GM18507 (cell line): ENCODE measurements at places on chromosomes 2 and 18.

GRCh38 chr2:85095094-85095493 lies 38.1 kb upstream of the TCF7L1 start:
- DNase-seq = no peak

DNA sequence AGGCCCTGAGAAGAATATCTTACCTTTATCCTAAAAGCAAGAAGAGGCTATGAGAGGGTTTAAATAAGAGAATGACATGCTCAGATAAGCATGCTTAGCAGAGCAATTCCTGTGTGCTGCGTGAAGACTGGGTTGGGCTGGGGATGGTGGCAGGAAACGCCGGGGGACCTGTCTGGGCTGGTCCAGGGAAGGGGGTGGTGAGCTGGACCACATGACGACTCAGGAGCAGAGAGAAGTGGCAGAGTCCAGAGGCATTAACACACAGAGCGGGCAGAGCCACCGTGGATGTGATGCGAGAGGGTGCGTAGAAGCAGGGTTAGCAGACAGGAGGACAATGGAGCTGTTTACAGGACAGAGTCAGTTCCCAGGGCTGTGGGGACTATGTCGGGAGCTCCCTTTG lies 84.5 kb downstream of the ZBTB7C start:
- DNase-seq = no peak

GRCh38 chr2:17583646-17584045 lies 43.1 kb downstream of the VSNL1 start:
- no peak for DNase-seq

- DNase-seq = no peak
These were observed 957.7 kb upstream of the POU3F3 start for GRCh38 chr2:103896182-103896581.

- DNase-seq = no peak
These were observed 69.5 kb downstream of the COPS8 start for GRCh38 chr2:237154884-237155851.

- DNase-seq = no peak
These were observed 139.1 kb downstream of the MEP1B start for GRCh38 chr18:32328974-32329373.

DNA sequence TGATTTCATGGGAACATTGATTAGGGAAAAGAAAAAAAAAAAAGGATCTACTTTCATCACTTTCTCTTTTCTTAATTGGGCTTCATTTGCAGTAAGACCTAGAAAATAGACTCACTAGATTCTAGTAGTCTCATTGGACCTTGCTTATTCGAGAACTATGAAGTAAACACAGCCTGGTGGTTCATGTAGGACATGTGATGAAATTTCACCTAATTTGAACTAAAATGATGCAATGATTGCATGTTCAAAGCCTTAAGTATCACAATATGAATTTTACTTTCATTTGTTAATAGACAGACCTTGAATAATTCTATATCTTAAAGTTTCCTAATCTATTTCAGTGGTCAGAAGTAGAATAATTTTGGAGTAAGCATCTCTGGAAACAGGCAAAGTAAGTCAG lies 688.9 kb upstream of the NRXN1 start:
- DNase-seq = no peak

DNA sequence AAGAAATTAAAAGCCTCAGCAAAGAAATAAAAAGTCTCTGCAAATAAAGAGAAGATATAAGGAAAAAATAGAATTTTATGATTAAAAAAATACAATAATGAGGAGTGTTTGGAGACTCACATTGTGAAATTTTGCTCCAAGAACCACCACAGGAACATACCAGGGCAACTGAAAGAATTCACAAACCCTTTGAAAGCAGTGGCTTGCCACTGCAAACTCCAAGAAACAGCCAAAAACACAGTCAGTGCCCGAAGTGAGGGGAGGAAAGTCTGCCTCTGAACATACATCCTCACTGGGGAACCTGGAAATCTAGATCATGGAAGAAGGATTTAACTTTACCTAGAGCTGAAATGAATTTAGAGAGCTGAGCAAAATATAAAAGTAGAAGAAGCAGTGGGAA lies 33.1 kb downstream of the EVA1A start:
- no peak for DNase-seq

- DNase-seq = no peak
These were observed 31.6 kb upstream of the FZD5 start for GRCh38 chr2:207801259-207801658.

DNA sequence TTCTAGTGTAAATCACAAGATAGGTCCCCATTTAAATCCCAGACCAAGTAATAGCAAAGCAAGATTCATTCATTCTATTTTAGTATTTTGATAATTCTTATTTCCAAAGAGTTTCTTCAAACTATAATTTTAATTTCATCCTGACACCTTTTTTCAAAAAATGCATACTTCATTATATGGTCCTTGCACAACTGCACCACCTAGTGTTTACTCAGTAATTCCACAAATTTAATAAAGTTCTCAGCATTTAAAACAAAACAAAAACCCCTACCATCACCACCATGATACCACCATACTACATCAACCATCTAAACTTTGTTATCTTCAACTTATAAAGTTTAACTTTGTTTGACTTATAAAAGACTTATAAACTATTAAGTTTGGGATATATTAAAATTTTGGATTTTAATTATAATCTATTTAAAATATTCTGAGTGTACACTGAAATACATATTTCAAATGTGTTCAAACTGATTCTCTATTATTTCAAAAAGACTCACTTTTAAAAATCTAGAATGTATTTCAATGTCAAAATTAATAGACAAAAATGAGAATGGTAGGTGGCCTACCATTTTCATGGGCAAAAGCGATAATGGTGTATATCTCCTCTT lies 44.2 kb downstream of the WDPCP start:
- no peak for DNase-seq

GRCh38 chr18:67281746-67282145 lies 234.8 kb downstream of the DSEL start:
- no peak for DNase-seq

DNA sequence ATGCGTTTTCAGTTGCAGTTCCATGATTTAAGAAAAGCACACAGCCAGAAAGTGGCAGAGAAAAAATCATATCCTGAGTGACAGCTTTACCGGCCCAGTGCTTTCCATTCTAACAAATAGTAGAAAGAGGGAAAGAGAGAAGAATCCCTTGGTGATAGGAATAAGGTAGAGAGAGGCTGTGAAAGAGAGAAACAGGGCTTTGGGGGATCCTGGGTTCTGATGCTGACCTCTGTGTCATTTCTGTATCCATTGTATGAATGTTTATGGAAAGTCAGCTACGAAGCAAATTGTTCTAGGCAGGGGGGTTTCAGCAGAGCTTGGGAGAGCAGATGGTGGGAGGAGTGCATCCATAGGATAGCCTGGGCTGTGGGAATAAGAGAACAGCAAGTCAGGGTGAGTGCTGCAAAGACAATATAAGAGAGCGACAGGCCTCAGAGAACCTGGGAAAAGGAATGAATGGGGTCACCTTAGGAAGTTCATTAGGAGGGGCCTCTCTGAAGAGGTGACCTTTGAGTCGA lies 203.4 kb upstream of the TNP1 start:
- DNase-seq = no peak

DNA sequence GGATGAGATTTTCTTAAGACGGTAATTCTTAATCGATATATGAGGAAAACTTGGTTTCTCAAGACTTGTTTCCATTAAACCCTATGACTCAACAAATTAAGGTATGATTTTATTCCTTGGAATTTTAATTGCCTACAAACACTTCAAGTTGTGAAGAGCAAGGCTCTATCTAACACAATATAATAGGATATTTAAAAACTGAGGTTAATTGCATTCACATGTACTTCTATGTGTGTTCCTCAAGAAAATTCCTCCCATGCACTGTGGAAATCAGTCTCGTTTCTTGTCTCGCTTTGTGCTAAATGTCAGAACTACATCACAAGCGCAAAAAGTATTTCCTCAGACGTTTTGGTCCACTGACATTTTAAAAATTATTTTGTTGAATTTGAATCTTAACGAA lies 109.6 kb upstream of the UNC80 start:
- DNase-seq = no peak

DNA sequence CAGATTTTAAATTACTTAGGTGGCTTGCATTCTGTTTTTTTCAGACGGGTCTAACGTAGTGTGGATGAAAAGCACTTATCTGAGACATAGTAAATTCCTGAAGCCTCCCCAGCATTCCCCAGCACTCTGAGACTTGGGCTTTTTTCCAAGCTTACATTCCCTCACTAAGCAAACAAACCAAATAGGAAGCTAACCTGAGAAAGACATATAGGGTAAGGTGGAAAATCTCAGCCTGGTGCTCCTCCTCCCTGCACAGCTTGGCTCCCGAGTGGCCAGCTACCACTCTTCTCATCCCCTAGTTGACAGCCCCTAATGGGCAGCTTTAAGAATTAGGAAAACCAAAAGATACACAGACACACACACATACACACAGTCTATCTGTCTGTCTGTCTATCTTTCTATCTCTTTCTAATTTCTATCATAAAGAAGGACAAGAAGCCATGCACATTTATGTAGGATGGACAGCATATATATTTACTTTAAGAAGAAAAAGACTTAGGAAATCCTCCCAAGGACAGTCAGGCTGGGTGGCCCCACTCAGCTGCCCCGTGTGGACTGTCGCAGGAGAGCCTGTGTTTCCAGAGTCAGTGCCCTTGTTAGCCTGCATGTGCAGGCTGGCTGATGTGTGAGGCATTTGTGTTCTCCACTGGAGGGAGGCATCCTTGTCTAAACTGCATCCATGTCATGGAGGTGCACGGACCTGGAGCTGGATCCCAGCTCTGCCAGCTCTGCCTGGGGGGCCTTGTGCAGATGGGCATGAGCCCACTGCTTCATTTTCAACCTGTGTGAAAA lies 8.2 kb downstream of the CNNM3 start:
- no peak for DNase-seq

DNA sequence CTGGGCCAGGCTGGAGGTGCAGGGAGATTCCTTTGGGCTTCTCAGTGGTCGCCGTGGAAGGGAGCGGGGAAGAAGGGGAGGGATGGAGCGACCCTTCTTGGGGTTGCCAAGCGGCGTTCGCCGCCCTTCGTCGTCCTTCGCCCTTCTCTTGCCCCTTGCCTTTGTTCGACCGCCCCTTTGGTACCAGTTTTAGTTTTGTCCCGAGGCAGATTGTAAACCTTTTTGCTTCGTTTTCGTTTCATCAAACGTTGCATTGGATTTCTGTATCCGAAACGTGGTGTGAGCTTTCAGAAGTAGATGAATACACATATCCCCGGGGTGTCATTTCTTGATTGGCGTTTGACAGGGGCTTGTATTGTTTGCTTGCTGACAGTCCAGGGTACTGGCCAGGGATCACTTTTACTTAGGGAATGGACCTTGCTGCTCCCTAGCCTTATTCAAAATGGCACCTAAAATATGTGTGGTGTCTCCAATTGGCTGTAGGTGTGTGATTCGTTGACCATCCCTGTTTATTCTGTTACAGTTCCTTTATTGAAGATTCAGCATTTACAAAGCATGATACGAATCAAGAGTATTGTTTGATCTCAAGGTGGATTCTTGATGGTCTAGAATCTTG lies 788 bp downstream of the USP14 start:
- DNase-seq = no peak

GRCh38 chr2:20430035-20430434 lies 16.8 kb upstream of the RHOB start:
- no peak for DNase-seq

DNA sequence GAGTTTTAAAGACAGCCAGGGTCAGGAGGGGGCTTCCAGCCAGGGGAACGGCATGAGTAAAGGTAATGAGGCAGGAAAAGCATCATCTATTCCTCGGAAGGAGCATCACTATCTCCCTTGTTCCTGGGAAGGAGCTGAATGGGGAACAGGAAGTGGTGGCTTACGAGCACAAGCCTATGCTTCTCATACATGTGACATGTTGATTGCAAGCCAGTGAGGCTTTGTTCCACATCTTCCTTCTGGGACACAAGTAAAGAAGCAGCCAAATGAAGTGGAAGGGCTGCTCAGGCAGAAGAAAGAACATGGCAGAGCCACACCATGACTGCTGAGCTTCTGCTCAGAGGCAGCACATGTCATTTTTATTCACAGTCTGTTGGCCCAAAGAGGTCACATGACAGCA lies 15.1 kb upstream of the LMAN1 start:
- no peak for DNase-seq

DNA sequence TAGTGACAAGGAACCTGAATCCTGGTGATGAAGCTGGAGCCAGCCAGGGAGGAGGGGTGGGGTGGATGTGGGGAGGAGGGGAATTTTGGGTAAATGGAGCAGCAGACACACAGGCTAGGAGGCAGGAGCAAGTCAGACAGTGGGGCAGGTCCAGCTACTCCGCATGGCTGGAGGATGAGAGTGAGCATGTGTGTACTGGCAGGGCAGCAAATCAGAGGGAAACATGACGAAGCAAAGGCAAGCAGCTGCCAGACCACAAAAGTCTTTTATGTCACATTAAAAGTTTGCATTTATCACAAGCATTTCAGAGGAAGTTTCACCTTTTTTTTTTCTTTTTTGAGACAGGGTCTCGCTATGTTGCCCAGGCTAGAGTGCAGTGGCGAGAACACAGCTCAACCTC lies 11.9 kb upstream of the KIDINS220 start:
- no peak for DNase-seq

DNA sequence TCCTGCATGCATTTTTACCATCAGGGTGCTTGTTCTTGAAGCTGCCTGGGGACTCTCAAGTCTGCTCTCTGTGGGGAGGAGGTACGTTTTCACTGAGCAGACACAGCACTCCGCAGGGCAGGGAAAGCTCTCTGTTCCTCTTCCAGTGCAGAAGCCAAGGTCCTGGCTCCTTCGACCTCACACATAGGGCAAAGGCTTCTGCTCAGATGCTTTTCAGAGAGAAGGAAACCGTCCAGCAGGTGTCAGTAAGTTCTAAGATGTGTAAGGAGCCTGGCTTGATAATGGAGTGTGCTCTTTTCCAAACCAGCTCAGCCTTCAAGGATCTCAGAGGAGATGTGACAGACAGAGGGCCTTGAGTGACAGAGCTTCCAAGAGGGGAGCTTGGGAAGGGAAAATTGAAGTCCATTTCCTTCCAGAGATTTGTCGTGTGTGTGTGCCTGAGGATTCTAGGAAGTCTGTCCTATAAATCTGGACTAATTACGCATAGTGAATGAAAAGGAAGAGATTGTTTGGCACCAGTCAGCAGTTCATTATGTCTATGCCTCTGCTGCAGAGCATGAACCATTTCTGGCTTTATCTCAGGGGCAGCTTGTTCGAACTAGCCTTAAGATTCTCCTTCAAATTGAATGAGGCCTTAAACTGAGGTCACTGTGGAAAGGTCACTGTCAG lies 67.3 kb upstream of the UPP2 start:
- no peak for DNase-seq

DNA sequence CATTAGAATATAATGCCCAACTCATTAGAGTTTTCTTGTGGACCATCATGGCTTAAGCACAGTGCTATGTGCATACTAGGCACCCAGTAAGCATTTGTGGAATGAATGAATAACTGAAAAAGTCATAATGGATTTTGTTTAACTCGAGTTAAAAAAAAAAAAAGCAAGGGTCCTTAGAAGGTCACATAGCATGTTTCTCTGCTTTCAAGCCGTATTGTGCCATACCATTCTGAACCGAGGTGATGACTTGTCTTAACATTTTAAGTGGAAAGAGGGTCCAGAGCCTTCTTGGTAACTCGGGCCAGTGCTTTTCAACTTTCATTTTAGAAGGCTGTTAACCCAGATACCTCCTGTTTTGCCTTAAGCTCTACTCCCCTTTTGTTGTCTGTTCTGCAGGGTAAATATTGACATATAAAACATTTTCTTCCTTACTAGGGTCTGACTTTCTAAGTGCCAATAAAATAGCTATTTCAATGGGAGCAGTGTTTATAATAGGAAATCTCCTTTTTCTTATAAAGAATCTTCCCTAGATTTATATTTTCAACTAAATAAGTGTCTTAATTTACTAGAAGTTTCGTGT lies 787 bp upstream of the ADGRF3 start:
- DNase-seq = no peak

GRCh38 chr2:216645636-216645950 lies 12.4 kb downstream of the IGFBP2 start:
- DNase-seq = no peak
